ENCODE measurements at places on chromosomes 12 and 14.

- DNase-seq: no peak
Observed at GRCh38 chr14:20429801-20430669, 5.9 kb downstream of the KLHL33 start.

GRCh38 chr12:25566202-25566949 is 13.3 kb upstream of the LMNTD1 start:
- no peak for DNase-seq

DNA sequence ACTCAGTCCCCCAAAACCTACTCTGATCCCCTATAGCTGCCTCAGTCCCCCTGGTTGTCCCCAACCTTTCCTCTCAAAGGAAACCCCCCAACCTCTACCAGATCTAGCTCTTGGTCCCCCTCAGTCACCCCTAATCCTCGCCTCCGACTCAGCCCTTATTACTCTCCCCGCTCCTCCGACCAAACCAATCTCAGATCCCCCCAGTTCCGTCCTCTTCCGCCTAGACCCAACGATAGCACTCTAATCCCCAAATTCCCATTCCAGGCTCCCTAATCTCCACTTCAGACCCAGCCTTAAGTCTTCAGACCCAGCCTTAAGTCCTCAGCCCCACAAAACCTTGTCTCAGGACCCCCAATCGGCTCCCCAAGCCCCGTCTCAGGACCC is 612 bp downstream of the VPS37B start:
- no peak for DNase-seq

DNA sequence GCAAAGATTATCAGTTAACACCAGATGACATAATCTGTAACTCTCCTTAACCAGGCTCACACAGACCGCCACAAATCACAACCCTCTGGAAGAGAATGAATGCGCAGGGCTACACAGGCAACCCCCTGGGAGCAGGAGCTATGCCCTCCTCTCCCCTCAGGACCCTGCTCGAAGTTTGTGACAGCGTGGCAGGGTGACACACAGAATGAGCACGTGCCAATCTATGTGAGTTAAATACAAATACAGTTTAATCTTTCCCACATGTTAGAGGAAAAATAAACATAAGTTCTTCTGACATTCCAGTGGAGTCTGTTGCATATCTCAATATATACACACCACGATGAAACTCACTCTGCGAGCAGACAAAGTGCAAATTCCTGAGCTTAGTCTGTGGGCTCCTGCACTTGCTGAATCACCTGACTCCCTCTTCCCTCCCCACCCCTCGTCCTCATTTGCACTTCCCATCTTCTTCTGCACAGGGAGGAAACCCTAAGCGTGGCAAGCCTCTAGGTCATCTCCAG is 37.6 kb downstream of the BCAT1 start:
- DNase-seq: no peak

DNA sequence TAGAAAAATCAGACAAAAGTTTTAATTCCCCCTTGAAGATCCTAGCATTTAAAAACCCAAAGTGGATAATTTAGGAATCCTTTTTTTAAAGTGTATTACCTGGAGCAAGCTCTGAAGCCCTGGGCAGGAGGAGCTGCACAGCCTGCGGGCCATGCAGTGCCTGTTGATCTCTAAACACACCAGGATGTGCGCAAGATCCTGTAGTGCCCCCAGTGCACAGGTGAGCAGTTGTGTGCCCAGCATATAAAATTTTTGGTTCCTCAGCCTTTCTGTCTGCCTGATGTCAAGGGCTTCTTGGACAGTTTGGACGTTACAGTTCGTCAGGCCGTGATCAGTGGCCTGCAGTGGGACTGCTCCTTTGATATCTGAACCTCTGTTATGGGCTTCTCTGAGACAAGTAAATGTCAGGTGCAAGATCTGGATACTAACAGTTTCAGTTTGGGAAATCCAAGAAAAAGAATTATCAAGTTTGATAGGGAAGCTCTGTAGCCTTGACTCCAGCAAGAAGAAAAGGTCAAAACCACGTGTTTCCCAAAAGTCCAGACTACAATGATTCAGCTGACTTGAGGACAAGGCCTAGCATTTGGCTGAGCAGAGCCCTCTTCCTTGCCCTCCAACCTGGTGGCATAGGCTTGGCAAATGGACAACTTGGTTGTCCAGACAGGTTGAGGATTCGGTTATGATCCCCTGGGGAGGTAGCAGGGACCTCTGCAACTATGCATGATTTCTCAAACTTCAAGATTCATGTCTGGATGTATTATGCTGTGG is 1.0 kb downstream of the ATXN7L3B start:
- DNase-seq: no peak

GRCh38 chr14:45651890-45652289 is 398.9 kb upstream of the MIS18BP1 start:
- peak; percentile 46 for DNase-seq

GRCh38 chr14:36655963-36656686 is 5.5 kb upstream of the PAX9 start:
- no peak for DNase-seq

- peak; percentile 90 for DNase-seq
Observed at GRCh38 chr12:64181430-64182291, 40.4 kb downstream of the KICS2 start.

DNA sequence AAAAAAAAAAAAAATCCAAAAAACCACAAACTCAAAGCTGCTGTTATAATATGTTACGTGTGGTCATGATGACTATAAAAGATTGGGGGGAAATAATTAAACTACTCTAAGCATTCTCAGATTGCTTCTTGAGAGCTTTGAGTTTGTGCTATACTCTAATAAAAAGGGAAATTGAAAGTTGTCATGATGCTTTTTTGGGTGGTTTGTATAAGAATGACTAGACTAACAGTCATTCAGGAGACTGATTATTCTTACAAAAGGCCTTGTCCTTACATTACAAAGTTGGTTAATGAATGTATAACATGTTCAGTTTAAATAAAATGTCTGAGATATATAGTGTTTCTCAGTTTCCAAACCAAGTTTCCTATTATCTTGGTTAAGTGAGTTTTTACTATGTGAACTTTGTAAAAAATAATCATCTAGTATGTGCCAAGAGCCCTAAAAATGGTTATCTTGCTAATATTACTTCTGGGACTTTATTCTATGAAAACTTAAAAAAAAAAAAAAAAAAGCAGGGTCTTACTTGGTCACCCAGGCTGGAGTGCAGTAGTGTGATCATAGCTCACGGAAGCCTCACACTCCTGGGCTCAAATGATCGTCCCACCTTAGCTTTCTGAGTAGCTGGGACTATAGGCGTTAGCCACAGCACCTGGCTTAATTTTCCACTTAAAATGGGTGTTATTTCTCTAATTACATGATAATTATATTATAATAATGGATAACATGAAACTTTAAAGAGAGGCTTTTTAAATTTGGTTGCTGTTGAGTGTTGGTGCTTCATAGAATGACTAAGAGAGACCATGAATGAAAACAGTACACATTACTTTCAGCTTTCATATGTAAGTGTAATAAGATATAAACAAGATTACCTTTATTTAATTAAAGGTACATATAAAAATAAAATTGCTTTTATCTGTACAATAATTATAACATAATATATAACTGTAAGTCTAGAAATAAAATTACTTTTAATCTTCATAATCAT is 459.6 kb upstream of the RGS6 start:
- no peak for DNase-seq
